Activated naive CD4-positive, alpha-beta T cell treated with anti-CD3 and anti-CD28 coated beads for 36 hours (primary cell): ENCODE measurements at places on chromosomes 1 and 21. TPM values are rescaled to one million over a fixed set of nuclear protein-coding genes. Genes with fewer than 3 reads are reported as not detected.

Gene GRHL3
- 0.26 TPM for total RNA-seq

Gene SPATA45
- total RNA-seq = not detected

Gene DONSON
- 35.6 TPM for total RNA-seq

Gene S100A7
- not detected for total RNA-seq

Gene GPR157
- 0.94 TPM for total RNA-seq

Gene COL11A1
- total RNA-seq = not detected

Gene IL12RB2
- 82.9 TPM for total RNA-seq

Gene BCAN
- not detected for total RNA-seq

Gene MANEAL
- 0.74 TPM for total RNA-seq

Gene SAMD13
- 0.36 TPM for total RNA-seq

Gene ZYG11B
- 11.6 TPM for total RNA-seq

Gene SPRR2E
- not detected for total RNA-seq

Gene TEX35
- total RNA-seq = not detected

Gene PPIAL4G
- total RNA-seq = 0.12 TPM

Gene UBL4B
- total RNA-seq = not detected

Gene ERICH3
- total RNA-seq = not detected

Gene RPE65
- not detected for total RNA-seq

Gene C1orf105
- not detected for total RNA-seq
